Central memory CD8-positive, alpha-beta T cell (primary cell): ENCODE measurements at places on chromosomes 2 and 18.

- DNase-seq, result no peak
Measured at GRCh38 chr2:56077359-56077915, 106.4 kb upstream of the CCDC85A start.

- no peak for DNase-seq
Measured at GRCh38 chr2:44392338-44392943, 30.7 kb downstream of the CAMKMT start.

DNA sequence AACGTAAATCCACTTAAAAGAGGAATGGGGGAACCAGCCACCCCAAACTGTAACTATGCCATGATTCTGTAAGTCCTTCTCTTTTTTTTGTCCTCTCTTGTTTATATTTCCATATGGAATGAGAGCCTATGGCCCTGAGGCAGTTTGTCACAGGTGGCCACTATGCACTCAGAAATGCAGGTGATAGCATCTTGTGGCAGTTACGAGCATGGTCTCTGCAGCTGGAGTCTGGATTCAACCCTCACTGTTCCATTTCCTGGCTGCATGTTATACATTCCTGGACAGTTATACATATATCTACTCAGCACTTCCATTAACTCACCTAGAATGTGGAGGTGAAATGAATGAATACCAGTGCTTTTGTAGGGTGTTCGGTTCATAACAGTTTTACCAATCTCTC lies 291.5 kb upstream of the FANCL start:
- DNase-seq, result no peak

DNA sequence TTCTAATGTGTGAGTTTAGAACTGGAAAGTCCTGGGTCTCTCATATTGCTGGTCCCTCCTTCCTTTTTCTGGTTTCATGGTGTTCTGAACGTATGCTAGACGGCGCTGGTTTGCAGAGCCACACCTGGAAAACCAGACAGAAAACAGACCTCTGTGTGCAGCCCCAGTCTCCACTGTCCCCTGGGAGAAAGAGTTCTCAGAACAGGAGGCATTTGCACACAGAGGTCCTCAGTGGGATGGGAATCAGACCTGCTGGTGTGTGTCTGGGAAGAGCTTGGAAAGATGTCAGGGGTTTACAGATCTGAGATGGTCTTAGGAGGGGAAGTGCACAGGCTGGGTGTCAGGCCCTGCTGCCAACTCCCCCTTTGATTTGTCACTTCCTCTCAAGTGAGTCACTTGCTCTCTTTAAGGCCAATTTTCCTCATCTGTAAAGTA lies 14.9 kb upstream of the MBP start:
- no peak for DNase-seq

DNA sequence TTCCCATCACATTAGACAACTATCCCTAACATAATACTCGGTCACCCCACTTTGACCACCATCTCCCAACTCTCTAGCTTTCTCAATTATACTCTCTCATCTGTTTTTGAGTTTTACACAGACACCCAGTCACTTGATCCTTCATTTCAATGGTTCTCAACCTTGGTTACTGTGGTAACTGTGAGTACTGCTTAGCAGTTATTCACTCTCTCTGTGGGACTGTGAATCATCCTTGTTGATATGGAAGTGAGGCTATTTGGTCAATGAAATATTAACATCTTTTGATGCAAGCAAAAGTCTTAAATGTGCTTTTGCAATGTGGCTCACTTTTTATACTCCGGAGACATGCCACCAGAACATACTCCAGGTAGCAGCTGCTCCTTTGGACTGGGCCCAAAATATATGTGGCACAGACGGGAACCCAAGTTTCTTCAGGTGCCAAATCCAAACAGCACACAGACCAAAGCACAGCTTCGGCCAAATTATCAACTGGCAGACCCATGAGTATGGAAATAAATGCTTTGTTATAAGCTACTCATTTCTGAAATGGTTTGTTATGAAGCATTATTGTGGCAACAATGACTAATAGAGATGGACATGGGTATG lies 75.0 kb upstream of the SLC25A52 start:
- no peak for DNase-seq

DNA sequence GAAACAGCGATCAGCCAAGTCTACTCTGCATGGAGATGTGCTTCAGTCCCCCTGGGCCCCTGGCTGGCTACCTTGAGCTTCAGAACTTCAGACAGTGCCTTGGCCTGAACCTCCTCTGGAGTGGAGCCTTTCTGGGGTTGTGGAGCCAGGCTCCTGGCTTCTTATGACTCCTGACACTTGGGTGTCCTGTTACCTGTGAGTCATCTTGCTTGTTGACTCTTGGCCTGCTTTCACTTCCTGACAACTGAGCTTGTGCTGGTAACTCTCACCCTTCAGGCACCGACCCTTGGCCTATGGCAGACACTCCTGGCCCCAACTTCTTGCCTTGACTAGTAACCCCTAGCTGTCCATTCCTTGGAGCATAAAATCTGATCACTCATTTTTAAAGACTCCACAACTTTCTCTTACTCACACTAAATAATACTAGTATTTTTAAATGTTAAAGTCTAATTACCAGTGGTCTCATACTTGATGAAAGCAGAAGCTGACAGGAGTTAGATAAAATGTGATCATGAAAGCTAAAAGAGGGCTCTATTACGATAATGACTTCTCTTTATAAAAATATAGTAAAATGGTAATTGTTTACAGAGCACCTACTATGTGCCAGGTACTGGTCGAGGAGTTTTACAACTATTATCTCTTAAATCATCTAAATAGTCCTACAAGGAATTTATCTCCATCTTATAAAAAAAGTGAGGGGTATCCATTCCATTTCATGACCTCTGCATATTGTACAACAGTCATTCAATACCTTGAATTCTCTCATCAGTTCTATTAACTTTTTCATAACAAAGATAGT lies 46.3 kb upstream of the VIT start:
- no peak for DNase-seq

DNA sequence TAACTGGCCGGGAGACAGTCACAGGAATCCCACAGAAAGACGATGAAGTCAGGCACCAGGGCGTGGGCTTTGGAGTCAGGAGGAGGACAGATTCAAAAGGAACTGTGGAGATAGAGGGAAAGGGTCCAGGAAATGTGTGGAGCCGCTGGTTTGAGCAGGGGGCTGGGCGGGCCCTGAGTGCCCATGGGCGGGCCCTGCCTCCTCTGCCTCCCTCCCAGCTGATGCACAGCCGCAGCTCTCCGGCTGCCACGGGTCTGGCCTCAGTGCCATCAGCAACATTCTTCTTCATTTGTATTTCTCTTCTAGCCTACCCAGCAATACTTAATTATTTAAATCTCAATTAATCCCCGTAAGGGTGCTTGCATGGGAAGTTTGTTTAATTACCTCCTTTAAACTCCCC lies 432.3 kb downstream of the NBAS start:
- no peak for DNase-seq

DNA sequence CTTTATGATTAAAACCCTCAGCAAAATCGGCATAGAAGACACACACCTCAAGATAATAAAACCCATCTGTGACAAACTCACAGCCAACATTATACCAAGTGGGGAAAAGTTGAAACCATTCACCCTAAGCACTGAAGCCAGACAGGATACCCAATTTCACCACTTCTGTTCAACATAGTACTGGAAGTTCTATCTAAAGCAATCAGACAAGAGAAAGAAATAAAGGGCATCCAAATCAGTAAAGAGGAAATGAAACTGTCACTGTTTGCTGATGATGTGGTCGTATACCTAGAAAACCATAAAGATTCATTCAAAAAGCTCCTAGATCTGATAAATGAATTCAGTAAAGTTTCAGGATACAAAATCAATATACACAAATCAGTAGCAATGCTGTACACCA lies 16.4 kb upstream of the RPRD1A start:
- DNase-seq, result no peak

- DNase-seq, result no peak
Measured at GRCh38 chr2:240207661-240208060, 67.2 kb upstream of the OTOS start.

DNA sequence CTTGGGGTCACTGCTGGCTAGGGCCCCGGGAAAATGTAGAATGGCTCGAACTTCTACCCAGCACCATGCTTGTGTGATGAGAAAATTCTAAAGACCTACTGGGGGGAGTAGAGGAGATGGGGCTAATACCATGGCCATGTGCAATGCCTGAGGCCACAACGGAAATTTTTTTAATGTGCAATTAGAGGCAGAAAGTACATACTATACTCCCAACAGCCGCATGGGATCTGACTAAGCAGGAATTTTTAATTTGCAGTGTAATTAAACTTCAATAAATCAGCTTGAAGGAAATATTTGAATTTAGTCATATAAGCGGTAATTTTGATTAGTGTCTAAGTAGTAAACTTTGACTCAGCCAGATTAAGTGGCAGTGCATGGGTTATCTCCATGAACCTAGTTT lies 53.2 kb upstream of the CNGA3 start:
- DNase-seq, result no peak

DNA sequence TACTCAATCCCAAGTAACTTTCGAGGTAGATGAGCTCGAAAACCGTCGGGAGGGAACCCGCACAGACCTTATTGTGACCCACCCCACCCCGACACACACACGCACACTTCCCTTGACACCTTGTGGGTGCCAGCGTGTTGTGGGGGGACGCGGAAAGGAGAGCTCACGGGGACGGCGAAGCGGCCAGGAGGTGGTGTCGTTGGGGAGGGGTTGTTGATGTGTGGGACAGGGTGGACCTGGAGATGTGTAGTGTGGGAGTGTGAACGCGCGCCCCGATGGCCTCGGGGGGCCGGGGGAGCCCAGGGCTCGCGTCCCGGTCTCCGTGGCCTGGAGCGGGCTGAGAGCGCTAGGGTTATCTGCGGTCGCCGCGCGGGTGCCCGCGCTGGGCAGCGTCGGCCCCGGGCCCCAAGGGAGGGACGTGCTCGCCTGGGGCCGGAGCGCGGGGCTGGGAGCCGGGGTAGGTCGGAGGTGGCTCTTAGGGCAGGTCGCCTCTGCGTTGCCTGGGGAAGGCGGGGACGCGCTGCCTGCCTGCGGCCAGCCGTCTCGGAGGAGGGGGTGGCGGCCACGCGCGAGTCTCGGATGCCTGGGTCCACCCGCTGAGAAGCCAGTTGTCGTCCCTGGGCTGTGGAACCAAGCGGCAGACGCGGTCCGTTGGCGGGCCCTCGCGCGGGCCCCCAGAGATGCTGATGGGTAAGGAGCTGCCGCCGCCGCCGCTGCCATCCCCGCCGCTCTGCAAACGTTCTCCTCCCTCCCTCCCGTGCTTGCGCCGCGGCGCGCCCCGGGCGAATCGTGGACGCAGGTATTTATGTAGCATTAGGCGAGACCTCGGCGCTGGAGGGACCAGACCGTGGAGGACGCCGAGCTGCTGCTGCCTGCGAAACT lies 1.6 kb downstream of the KLHL29 start:
- DNase-seq, result no peak

- no peak for DNase-seq
Measured at GRCh38 chr2:122447237-122447636, 691.8 kb downstream of the TSN start.

- DNase-seq, result no peak
Measured at GRCh38 chr2:86284987-86285386, 52.4 kb downstream of the REEP1 start.

DNA sequence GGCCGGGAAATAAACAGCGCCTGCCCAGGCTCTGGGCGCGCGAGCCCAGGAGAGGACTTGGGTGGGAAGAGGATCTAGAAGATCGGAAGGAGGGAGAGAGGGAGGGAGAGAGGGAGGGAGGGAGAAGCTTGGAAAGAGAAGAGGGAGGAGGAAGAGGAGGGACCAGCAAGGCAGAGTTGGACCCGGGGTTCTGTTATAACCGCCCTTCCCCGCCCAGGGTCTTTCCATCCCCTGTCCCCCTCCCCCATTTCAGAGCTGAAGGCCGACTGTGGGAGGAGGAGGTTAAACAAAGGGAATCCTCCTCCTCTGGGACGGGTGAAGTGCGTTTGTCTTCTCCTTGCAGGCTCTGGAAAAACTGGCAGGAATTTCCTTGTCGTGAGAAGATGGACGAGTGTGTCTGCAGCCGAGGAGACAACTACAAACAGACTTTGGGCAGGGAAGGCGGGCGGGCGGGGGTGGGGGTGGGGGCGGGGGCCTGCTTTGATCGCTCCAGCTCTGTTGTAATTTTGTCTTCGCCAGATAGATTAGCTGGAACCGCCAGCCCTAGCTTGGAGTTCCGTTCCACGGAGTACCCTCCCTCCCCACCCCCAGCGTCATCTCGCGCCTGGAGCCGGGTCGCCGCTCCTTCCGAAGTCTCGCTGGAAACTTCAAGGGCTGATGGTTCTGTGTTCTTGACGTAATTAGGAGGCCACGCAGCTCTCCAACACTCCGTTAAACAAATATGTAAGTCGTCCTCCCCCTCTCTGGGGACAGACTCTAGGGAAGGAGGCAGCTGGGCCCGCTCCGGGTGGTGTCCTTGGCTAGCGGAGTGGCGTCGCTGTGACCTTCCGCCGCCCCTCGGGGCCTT lies 6.4 kb upstream of the SP9 start:
- no peak for DNase-seq

GRCh38 chr2:144914622-144915318 lies 394.9 kb upstream of the ZEB2 start:
- DNase-seq, result no peak

DNA sequence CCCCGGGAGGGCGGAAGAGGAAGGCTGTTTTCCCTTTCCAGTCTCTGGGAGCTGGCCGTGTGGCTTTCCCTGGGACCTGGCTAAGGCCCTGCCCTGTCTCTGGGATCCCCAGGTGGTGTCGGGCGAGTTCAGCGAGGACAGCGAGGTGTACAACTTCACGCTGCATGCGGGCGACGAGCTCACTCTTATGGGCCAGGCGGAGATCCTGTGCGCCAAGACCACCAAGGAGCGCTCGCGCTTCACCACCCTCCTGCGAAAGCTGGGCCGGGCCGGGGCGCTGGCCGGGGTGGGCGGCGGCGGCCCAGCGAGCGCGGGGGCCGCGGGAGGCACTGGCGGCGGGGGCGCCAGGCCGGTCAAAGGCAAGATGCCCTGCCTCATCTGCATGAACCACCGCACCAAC lies 11.2 kb downstream of the GAREM2 start:
- DNase-seq, result no peak

GRCh38 chr2:241073166-241074064 lies 28.7 kb downstream of the MTERF4 start:
- no peak for DNase-seq

DNA sequence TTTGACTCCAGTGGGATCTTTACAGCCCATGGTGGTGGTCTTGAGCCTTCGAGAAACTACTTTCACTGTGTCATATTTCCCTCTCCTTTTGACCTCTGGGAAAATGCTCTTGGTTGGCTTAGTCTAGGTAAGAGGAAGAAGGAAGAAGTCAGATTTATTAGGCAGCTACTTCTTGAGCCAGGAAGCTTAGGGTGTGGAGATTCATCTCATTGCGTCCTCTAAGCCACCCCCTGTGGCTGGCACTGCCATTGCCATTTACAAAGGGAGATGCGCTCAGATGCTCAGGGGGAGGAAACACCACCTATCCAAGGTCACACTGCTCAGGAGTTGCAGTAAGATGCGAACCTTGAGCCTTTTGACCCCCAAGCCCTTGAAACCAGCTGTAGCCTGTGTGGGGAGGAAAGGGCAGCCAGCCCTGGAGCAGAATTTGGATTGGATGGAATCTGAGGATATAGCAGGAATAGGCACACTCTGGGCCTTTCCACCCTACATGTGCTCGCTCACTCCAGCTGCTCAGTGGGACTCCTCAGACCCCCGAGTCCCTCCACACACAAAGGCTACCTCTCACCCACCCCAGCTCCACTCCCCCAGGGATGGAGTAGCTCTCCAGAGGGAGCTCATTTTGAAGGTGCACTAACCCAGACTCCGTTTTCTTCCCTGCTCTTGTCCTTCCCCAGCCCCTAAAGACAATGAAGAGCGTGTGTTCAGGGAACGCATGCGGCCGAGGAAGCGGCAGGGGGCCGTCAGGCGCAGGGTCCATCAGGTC lies 321.3 kb upstream of the EPAS1 start:
- no peak for DNase-seq
